WERI-Rb-1 (cell line): ENCODE measurements at places on chromosomes 5 and 9.

GRCh38 chr5:111211341-111211740 lies 12.8 kb upstream of the CAMK4 start:
- DNase-seq, result no peak

- peak; percentile 56 for DNase-seq
These were observed 1.4 kb upstream of the CERCAM start for GRCh38 chr9:128419061-128419925.

DNA sequence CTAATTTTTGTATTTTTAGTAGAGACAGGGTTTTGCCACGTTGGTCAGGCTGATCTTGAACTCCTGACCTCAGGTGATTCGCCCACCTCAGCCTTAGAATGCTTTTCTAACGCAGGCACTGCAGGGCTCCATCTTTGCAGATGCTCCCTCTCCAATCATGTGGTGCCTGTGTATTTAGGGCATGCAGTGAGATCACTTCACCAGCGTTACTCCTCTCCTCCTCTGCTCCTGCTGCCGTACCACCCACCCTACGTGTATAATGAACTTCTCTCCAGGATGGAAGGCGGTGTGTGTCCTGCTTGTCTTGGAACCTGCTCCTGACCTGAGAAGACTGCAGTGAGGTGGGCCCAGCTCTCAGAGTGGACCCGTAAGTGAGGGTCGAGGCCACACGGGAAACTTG lies 13.6 kb upstream of the CFAP157 start:
- DNase-seq, result no peak

DNA sequence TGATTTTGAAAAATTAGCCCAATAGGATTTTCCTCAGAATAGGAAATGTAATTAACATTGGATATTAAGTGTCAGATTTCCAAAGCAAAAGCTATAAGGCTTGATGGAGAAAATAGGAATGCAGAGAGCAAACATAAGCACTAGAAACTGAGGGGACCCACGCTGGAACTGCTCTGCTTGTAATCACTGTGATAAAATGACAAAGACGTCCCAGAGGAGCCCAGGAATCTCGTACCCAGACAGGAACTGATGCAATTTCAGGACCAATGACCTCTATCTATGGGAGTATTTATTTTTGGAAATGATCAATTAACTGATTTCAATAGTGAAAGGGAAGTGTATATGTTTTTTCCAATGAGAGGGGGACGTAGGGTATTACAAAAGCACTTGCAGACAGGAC lies 714.5 kb upstream of the WWC1 start:
- DNase-seq, result no peak

- DNase-seq, result no peak
These were observed 175.3 kb upstream of the ZNF608 start for GRCh38 chr5:124921694-124922093.

GRCh38 chr5:134738963-134739661 lies 764 bp downstream of the CAMLG start:
- DNase-seq, result peak; percentile 26
